NCI-H524 treated with DMSO at 0.1 percent for 48 hours (cell line): ENCODE measurements at places on chromosomes 3 and 15.

- DNase-seq, result no peak
These were observed 10.9 kb upstream of the CHAC1 start for GRCh38 chr15:40942337-40942854.

- no peak for DNase-seq
These were observed 74.1 kb downstream of the MESD start for GRCh38 chr15:80915472-80915871.

GRCh38 chr3:152834776-152835600, at the start of gene P2RY1:
TSS of gene P2RY1 (plus strand) at chr3:152835131. CDS start at chr3:152835783, 652 bp downstream.
- DNase-seq, result peak; percentile 82

DNA sequence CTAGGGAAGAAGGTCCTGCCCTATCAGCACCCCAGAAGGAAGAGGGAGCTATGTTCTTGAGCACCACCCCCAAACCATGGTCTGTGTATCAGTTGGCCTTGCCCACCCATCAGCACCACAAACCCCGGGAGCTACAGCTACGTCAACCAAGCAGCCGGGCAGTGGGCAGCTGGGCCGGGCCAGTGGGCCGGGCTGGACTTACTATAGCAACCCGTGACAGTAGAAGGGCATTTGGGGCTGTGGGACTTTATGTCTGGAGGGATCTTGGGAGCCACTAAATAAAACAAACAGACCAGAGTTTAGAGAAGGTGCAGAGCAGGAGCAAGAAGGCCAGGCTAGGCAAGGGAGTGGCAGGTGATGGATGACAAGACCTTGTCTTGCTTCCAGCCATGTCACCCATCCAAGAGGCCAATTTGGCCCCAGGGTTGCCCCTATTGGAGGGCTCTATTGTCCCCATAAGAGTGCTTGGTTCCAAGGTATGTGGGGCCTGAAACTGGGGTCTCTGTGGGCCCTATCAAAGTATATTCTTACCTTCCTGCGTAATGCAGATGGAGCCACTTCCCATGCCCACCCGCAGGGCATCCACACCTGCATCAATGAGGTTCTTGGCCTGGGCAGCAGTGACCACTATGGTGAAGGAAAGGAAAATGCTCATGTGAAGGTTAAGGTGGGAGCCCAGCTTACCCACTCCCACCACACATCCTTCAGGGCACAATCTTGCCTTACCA, 3.2 kb downstream of the IMPDH2 start:
- no peak for DNase-seq

- no peak for DNase-seq
These were observed 213.0 kb upstream of the ROBO2 start for GRCh38 chr3:76826861-76827260.

DNA sequence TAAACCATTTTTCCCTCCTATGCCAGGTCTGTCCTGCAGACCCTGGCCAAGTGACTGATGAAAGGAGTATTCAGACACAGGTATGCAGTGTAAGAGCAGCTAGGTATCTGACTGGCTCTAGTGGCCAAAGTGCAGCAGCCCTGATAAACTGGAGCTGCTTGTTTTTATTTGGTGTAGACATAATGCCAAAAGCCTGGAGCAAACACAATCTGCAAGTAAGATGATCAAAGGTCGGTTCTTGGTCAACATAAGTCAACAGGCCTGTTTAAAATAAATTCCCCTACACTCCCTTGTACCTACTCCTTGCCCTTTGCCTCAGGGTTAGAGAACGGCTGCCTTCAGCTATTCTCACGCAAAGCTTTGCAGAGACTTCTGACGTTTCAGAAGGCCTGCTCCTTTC, 1003.1 kb downstream of the ZPLD1 start:
- no peak for DNase-seq

- no peak for DNase-seq
These were observed 90.5 kb downstream of the AQP9 start for GRCh38 chr15:58228718-58229117.

DNA sequence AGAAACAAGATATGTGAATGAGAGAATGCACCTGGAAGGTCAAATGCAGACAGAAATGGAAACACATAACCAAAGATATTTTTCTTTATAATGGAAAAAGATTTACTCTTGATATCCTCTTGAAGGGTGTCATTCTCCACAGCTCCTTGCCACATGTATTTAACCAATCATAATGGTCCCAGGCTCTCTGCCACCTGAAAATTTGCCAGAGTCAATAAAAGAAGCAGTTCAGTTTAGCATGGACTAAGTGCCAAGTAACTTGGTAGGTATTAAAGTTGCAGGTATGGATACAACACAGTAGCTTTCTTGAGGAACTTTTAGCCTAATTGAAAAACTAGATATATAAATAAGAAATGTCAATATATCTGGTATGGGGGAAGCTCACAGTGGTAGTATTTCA, 33.5 kb downstream of the TUSC7 start:
- DNase-seq, result no peak

- DNase-seq, result no peak
These were observed 2.3 kb downstream of the OCA2 start for GRCh38 chr15:28096670-28097431.

- DNase-seq, result no peak
These were observed 49.1 kb downstream of the KLHL25 start for GRCh38 chr15:85745525-85746150.

DNA sequence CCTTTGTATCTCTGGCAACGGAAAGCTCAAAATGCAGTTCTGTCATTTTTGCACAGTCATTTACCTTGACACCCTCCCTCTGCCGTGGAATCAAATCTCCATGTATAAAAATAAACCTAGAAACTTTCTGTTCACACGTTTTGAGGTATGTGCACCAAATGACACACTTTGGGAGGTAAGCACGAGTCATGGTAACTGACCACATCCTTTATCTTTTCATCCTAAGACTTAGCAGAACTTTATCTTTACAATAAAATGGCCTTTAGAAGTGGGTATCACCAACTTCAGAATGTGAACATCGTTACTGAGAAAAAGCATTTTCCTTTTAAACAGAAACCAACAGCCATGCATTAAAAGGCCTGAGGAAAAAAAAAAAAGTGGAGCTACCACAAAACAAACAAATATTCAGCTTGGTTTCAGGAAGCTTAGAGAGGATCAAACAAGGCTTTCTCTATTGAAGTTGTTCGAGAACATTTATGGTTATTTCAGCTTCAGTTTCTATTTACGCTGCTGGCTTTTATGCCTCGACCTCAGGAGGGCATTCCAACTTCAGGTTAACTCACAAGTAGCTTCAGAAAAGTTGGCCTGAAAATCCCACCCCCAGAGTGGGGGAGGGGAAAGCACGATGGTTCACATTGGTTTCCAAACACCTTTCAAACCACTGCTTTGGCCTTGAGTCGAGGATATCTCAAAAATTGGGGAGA, 171.1 kb upstream of the ICE2 start:
- no peak for DNase-seq

GRCh38 chr3:81728766-81729544, 32.5 kb downstream of the GBE1 start:
- no peak for DNase-seq

GRCh38 chr3:178434206-178434805, 101.9 kb upstream of the KCNMB2 start:
- DNase-seq, result peak; percentile 69

GRCh38 chr15:87848012-87848411, 408.5 kb downstream of the NTRK3 start:
- DNase-seq, result no peak

DNA sequence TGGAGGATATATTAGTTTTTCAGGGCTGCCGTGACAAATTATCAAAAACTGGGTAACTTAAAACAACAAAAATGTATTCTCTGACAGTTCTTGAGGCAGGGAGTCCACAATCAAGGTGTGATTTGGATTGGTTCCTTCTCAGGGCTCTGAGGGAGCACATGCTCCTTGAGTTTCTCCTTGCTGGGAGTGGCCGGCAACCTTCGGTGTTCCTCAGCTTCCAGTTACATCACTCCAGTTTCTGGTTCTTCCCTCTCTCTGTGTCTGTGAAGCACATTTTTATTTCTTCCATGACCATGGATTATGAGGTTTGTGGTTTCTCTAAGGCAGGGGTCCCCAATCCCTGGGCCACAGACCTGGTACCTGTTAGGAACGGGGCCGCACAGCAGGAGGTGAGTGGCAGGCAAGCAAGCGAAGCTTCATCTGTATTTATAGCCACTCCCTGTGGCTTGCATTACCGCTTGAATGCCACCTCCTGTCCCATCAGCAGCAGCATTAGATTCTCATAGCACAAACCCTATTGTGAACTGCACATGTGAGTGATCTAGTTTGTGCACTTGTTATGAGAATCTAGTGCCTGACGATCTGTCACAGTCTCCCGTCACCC, 24.3 kb downstream of the LRRC28 start:
- no peak for DNase-seq

DNA sequence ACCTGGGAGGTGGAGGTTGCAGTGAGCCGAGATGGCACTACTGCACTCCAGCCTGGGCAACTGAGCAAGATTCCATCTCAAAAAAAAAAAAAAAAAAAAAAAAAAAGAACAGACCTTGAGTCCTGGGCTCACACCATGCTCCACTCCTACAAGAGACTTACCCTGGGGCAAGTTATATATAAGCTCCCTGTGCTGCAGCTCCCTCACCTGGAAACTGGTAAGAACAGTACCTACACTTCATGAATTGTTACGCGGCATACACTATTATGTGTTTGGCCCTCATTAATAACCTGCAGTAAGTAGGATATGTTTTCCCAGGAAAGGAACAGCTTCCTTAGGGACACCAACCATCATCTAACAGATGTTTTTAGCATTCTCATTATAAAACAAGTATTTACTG, 119.6 kb downstream of the FMN1 start:
- DNase-seq, result no peak

DNA sequence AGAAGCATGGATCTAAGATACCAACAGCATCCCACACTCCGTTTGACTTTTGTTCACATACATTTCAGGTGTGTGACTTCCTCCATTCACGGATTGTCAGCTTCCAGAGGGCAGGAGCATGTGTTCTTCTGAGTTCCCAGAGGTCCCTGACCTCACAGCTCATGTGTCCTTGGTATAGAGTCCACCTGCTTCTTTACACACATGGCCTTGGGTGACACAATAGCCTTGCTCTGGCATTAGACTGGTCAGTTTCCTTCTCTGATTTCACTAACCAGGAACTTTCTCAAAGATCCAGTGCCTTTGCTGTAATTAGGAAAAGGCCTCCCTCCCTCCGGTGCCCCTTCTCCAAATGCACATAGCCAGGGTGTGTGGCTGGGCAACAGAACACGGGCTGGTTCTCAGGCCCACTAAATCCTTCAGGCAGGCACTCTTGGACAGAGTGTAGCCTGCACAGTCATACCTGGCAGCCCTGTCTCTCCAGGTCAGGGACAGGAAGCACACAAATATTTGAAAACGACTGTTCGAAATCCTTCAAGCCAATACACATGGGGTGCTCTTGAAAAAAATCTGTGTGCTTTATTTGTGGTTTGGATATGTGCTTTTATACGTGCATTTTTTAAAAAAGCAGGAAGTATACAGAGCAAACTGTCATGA, 81.1 kb downstream of the TRIM42 start:
- DNase-seq, result no peak

DNA sequence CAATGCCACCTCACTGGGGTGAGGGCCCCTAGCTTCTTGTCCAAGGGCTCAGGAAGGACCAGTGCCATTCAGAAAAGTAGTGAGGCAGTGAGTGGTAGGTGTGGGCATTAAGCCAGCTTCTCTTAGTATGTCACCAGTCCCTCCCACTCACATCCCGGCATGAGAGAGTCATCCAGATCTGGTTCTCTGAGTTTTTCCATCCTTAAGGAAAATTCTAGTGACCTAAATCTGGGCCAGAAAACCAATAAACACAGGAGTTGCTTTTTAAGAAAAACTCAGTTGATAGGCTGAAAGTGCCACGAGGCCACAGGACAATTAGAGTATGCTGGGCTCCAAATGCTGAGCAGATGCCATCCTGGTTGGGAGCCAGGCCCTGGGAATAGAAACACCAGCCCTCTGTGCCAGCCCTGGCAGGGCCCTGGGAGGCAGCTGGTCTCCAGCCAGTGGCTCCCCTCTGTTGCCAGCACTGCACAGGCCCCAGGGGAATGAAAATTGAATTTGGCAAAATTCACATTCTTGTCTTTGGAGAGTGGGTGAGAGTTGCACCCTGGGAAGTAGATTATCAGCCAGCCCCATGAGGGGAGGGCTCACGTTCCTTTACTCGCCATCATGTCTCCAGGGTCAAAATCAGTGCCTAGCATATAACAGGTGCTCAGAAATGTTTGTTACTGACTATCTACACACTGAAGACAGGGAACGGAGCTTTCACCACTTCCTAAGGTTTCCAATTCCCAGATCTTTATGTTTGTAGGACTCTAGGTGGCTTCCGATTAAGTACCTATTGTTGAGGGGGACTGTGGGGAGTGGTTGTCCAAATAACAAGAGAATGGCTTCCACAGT, 52.8 kb downstream of the FAM43A start:
- no peak for DNase-seq

- DNase-seq, result no peak
These were observed 21.0 kb downstream of the ZDHHC3 start for GRCh38 chr3:44954962-44955361.

DNA sequence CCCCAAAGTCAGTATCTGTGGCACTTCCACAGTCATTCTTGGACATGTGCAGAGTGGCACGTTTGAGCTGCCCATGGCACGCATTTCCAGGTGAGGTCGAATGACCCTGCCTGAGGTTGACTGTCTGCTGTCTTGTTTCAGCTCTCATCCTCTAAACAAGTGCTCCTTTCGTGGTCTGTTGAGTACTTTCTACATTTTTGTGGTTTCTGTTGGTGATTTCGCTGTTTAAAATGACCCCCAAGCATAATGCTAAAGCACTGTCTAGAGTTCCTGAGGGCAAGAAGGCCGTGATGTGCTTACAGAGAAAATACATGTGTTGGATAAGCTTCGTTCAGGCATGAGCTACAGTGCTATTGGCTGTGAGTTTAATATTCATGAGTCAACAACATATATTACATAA, 40.0 kb upstream of the SAMMSON start:
- DNase-seq, result no peak

GRCh38 chr3:85182975-85183752, 224.4 kb downstream of the CADM2 start:
- no peak for DNase-seq

- DNase-seq, result no peak
These were observed 43.9 kb downstream of the PAQR5 start for GRCh38 chr15:69342460-69343076.

DNA sequence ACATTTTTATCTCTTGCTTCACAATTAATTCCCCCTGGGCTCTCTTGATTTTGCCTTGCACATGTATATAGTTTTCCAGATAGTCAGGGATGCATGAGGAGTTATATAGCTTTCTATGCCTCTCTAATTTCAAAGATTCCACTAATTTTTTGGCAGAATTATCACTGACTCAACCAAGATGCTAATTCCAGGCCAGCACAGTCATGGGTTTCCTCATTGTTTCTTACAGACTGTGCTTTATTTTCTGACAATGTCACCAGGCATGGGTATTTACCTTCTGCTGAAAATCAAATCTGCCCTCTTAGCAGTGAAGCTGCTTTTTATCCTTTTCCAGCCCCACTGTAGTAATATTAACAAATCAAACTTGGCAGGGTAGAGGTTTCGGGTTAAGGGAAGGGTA, 1520.6 kb upstream of the CADM2 start:
- DNase-seq, result no peak
